Mucosa of descending colon (tissue), 3 donors: ENCODE measurements at places on chromosomes 11 and 22.

GRCh38 chr11:61539831-61540357 is 31.3 kb downstream of the LRRC10B start:
- DNase-seq: no peak

DNA sequence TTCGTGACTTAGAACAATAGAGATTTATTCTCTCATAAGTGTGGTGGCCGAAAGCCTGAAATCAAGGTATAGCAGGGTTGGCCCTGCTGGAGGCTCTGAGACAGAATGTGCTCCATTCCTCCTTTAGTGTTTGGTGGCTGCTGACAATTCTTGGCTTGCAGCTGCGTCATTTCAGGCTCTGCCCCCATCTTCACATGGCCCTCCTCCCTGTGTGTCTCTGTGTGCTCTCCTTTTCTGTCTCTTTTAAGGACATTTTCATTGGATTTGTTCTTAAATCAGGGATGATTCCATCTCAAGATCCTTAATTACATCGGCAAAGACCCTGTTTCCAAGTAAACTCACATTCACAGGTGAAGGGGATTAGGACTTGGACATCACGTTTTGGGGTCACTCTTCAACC is 10.2 kb upstream of the APOL6 start:
- DNase-seq: no peak

DNA sequence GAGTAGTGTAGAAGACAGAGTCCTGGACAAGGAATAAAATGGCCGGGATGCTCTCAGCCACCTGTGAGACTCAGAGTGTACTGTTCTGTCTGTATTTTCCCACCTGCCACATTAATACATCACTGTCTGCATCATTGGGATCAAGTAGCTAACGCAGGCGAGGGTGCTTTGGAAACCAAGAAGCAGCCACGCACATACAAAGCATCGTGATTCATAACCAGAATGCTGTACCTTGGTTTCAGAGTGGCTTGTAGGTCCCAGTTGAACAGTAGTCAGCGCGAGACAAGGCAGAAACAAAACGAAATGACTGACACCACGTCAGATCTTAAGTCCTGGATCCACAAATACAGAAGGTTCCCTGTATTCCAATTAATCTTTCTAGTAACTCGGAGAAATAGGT is 198.3 kb downstream of the GRIK4 start:
- DNase-seq: no peak

GRCh38 chr11:108500721-108501120 is 2.5 kb upstream of the POGLUT3 start:
- DNase-seq: no peak

GRCh38 chr22:41709341-41709740 is 10.0 kb downstream of the MEI1 start:
- no peak for DNase-seq

DNA sequence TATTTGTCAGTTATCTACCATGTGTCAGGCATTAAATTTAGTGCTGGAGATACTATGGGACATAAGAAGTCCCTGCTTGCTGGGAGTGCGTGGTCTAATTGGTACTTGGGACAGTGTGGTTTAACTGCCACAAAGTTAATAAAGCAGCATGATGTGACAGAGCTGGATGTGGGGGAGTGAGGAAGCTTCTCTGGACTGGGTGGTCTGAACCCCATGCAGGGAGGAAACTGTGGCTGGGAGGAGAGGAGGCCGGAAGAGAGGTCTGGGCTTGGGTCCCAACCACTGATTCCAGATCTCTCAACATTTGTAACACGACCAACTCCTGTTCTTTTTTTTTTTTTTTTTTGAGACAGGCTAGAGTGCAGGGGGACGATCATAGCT is 37.1 kb downstream of the ST3GAL4 start:
- DNase-seq: no peak

- DNase-seq: no peak
Observed at GRCh38 chr11:120810251-120810650, 213.7 kb upstream of the TBCEL start.

DNA sequence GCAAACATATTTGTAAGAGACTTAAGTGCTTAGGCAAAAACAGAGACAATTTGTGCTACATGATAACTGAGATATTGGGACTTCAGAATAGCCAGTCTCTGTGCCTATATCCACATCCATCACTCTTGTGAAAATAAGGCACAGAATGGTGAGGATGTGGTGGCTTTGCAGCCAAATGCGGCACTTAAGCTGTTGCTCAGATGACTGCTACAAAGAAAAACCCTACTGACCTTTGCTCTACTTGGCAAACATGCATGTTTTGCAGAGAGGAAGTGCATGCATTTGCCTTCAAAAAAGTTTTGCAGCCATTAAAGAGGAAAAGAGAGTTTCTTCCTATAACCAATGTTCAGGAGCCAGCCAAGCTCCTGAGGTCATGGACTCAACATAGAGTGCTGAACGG is 675.0 kb upstream of the KIRREL3 start:
- DNase-seq: peak; percentile 21

DNA sequence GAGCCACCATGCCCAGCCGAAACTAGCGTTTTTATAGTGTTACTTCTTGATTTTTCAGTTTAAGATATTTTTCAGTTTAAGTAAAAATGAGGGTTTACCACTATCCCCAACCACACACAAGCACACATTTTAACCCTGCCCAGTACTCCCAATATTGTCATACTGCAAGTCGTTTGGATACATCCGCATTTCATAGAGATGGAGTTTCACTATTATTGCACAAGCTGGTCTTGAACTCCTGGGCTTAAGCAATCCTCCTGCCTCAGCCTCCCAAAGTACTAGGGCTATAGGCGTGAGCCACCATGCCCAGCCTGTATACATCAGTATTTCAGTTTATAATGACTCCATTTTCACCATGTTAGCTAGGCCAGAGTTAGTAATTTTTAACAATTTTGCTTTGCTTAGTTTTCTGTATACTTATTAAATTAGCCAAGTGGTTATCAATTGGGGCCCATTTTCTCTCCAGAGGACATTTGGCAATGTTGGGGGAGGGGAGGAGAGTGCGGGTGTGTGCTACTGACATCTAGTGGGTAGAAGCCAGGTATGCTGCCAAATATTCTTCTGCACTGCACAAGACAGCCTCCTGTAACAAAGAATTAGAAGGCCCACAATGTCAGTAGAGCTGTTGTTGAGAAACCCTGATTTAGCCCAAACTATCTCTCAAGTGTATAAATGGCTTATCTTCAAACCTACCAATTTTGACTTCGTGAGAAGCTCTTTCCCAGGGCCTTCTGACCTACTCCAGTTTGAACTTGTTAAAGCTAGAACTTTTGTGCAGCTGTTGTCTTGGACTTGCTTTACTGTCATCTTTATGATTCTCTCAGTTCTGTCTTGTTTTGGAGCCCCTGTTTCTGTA is 7.3 kb downstream of the USP47 start:
- peak; percentile 75 for DNase-seq

GRCh38 chr11:82775218-82775617 is 41.6 kb upstream of the FAM181B start:
- DNase-seq: no peak

DNA sequence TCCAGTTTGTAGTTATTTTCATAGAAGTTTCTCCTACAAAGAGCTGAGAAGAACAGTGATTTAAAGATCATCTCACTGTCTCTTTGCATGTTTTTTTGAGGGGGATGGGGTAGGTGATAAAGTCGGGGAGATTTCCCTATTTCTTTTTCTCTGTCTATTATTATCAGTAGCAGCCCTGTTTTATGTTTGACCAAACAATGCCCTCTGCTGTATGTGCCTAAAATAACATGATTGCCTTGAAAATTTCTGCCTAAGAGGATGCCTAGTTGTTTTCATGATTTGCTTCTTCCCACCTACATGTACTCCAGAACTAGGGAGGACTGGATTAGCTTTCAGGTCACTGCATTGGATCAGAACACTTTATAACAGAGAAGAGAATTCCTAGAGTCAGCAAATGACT is 1330.2 kb downstream of the LRRC4C start:
- DNase-seq: no peak

DNA sequence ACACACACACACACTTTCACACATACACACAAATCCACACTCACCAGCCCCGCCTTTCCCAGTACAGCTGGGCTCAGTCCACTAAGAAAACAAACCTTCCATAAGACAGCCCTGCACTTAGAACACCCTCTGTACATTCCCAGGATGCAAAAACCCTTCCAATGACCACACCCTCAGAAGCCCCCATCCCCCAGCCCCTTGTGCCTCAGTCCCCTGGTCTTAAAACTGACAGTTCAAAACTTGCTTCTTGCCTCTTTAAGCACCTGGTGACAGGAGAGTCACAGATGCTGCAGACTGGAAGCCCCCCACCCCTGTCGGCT is 23.0 kb downstream of the APLNR start:
- DNase-seq: no peak

DNA sequence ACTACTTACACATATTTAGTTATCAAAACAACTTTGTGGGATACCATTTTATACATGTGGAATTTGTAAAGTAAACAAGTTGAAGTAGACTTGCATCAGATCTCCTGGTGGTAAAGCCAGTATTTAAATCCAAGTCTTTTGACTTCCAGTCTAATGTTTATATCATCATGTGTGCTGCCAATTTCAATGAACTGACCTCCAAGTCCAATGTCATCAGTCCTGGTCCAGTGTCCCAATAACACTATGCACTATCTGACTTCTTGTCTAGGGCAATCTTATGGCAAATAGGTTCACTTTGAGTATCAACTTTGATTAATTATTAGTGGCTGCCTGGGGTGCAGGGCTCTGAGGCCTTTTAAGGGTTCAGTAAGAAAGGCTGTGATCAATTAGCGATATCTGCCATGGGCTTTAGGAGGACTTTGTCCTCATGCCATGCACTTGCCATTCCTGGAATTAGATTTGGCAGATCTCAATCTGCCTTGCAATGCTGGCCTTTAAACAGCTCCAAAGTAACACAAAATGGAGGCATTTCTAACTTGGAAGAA is 9.6 kb upstream of the PTS start:
- DNase-seq: no peak

DNA sequence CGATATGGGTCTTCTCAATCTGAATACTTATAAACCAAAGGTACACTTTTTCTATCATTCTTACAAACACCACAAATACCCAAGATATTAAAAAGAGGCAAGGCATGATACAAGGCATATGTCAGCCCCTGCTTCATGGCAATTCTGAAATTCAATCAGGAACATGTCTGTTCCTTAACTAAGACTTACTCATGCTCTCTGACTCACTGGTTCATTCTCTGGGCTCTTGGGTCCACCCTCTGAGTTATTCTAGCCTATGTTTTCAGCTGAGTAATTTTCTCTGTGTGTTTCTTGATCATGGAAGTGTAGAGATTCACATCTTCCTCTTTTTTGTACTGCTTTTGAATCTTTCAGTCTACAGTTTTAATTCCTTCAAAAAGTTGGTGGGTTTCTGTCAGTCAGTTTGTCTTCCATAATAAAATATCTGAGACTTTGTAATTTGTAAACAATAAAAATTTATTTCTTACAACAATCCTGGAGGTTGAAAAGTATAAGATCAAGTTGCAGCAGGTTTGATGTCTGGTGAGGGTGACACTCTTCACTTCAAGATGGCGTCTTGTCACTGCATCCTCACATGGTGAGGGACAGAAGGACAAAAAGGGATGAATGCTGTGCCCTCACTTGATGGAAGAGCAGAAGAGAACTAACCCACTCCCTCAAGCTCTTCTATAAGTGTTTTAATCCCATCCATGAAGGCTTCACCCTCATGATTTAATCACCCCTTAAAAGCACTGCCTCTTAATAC is 211.7 kb downstream of the FAM76B start:
- DNase-seq: no peak

DNA sequence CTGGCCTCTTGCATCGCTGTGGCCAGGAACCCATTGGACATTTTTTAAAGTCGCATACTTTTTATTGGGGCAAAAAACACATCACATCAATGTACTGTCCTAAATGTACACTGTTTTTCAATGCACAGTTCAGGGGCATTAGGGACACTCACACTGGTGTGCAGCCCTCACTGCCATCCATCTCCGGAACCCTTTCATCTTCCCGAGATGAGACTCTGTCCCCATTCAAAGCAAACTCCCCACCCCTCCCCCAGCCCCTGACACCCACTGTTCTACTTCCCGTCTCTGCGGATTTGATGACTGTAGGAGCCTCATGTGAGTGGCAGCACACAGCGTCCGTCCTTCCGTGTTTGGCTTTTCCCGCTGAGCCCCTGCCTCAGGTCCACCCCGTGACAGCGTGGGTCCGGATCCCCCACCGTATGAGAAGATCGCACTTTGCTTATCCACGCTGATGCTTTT is 41.8 kb upstream of the TH start:
- peak; percentile 51 for DNase-seq

DNA sequence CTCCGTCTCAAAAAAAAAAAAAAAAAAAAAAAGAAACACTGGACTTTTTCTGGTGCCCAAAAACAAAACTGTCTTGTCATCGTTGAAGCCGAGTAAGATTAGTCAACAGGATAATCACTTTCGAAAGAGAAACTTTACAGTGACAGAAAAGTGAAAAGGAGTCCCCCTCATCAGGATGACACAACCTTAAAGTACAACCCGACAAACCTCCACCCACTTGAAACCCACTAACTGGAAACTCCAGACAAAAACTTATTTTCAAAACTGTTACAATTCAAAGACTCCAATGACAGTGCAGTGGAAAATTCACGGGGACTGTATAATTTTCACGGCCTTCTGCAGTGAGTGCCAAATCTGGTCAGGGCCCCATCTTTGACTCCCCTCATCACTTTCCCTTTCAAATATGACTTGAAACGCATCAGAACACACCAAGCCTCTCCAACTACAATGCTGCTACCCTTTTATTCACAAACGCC is 1.3 kb downstream of the DENND5A start:
- no peak for DNase-seq

DNA sequence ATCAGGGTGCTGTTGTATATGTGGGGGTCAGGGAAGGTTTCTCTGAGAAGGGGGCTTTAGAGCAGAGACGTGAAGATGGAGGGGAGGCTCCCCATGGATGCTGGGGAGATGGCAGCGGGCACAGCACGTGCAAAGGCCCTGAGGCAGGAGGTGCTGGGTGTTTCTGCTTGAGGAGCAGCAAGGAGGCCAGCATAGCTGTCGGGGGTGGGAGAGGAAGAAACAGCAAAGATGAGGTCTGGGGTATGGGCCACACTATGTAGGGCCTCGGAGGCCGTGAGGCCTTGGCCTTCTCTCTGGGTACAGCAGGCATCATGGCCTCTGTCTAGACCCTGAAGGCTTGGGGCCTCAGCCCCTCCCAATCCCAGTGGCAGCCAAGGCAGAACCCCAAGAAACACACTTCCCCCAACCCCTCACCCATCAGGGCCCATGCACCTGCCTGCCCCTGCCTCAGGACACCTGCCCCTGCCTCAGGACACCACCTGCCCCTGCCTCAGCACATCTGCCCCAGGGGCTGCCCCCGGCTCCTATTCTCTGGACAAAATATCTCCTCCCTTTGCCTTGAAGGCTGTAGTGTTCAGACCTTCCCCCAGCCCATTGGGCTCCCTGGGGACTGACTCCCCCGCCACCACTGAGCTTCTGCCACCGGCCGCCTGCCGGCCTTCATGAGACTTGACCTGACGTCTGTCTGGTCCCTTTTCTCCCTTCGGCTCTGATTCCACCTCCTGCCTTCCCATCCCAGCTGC is 6.2 kb downstream of the ALDH3B1 start:
- DNase-seq: no peak
